ENCODE measurements at places on chromosomes 5 and 9.

DNA sequence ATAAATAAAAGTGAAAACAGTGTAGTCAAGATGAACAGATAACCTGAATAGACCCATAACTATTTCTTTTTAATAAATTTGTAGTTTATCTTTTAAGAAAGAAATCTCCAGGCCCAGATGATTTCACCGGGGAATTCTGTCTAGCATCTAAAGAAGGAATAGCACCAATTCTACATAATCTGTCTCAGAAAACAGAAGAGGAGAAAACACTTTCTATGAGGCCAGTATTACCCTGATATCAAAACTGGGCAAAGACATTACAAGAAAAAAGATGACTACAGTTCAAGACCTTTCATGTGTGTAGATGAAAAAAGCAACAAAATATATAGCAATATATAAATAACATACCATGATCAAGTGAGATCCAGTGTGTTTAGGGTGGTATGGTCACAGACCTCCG, 31.4 kb downstream of the TTC23L start:
- no peak for DNase-seq

- DNase-seq, result no peak
Measured at GRCh38 chr9:117265253-117265652, 149.6 kb downstream of the ASTN2 start.

GRCh38 chr9:109914280-109915027, 134.5 kb downstream of the PALM2AKAP2 start:
- DNase-seq, result no peak

DNA sequence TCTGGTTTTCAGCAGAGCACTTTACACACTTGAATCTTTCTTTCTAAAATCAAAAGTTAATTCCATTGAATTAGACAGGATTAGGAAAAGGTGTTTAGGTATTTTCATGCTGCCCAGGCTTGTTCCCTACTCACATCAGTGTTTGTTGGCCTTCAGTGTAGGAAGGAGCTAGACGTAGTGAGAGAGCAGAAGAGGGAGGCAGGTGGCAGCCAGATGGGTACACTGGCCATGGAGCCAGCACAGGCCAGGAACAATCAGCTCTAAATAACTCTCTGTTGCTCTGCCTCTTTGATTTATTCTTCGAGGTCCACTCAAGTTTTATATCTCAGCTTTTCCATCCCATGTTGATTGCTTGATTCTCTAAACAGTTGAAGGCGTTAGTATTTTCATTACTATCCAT, 529.6 kb downstream of the PSAT1 start:
- no peak for DNase-seq

- no peak for DNase-seq
Measured at GRCh38 chr5:158406884-158407823, 548.2 kb upstream of the CLINT1 start.

GRCh38 chr9:85224729-85225128, 517.0 kb downstream of the AGTPBP1 start:
- no peak for DNase-seq

GRCh38 chr5:176660530-176660859, 13.2 kb downstream of the TSPAN17 start:
- DNase-seq, result no peak

Measured in stimulated activated CD8-positive, alpha-beta memory T cell treated with anti-CD3 and anti-CD28 coated beads, Interleukin-4, amount 100 ng/mL, for 1 hour (primary cell).